ENCODE measurements at places on chromosomes 5 and 9.

GRCh38 chr9:95971815-95972214 is 96.3 kb downstream of the ERCC6L2 start:
- no peak for DNase-seq

DNA sequence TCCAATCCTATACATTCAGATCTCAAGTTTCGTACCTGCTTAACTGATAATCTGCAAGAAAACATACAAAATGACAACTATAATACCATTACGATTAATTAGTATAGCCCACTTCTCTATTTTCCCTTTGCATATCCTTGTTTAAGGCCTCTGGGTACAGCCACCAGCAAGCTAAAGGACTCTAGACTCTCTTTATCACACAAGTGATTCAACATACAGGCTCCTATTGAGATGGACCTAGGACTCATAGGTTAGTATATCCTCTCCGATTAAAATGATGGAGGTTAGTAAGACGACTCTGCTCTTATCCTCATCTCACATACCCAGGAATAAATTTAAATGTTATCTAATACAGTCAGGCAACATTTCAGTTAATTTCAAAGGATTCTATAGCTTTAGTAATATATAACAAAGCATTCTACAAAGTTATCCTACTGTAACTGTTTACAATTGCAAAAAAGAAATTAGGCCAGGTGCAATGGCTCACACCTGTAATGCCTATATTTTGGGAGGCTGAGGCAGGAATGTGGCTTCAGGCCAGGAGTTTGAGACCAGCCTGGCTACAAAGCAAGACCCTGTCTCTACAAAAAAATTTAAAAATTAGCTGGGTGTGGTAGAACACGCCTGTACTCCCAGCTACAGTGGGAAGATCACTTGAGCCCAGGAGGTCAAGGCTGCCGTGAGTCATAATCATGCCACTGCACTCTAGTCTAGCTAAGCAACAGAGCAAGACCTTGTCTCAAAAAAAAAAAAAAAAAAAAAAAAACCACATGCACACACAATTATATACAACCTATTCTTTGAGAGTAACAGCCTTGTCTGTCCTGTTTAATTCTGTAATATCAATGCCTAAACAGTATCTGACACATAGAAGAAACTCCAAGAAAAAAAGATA is 15.4 kb downstream of the HAUS6 start:
- no peak for DNase-seq

GRCh38 chr5:118518720-118519119 is 469.6 kb downstream of the DTWD2 start:
- DNase-seq, result no peak

- DNase-seq, result no peak
These were observed 82.5 kb upstream of the ZNF169 start for GRCh38 chr9:94176608-94177007.

GRCh38 chr9:134004131-134004873 is 12.2 kb upstream of the VAV2 start:
- no peak for DNase-seq

Measured in activated CD4-positive, alpha-beta T cell treated with anti-CD3 and anti-CD28 coated beads for 24 hours (primary cell).